ENCODE measurements at places on chromosomes 6 and 20.

DNA sequence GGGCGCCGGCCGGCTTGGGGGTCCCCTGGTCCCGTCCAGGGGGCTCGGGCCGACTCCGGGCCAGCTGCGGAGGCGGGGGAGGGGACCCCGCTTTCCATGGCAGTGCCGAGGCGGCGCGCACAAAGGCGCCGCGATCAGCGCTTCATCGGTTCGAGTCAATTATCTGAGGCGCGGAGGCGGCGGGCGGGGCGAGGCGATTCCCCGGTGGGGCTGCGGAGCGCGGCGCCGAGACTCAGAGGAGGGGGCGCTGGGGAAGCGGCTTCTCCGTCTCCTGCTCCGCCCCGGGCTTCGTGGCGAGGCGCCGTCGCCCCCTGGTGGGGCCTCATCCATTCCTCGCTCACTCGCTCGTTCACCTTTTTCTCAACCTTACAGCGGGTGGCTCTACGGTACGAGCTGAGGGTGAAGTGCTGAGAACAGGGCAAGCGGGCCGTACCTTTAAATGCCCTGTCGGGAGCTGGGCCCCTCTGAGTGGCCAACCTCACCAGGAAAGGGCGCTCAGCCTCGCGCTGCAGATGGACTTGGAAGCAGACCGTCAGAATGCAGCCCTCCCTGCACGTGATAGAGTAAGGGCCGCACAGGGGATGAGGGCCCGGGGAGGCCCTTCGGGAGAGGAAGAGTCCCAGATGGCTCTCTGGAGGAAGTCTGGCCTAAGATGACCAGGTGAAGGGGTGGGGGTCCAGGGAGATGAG is 39.9 kb downstream of the SLC52A3 start:
- peak; percentile 22 for DNase-seq

- no peak for DNase-seq
These were observed 394.5 kb upstream of the SLC35B3 start for GRCh38 chr6:8829796-8830195.

GRCh38 chr6:40719671-40720374 is 132.7 kb upstream of the LRFN2 start:
- peak; percentile 40 for DNase-seq

DNA sequence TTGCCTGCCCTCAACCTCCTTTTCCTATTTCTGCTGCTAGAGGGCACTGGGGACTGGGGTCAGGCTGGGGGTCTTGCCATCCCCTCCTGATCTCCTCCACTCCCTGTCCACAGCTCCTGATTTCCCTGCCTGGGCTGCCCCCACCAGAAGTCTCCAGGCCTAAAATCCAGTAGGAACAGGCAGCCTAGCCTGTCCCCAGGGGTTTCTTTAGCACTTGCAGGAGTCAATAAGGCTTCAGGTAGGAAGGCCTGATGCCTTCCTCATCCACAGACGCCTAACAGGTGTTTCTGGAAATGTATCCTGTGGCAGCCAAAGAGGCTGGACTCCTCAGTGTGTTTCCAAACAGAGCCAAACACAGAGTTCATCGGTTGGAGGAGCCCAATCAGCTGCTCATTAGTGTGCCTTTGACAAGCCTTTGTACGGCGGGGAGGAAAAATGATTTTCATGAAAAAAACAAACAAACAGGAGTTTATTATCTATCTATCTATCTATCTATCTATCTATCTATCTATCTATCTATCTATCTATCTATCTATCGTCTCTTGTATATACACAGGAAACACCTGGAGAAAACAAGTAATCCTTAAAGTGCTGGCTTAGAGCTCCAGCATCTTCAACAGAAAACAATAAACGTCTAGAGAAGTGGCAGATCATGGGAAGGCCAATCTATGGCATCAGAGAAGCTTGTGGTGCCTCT is 3.7 kb upstream of the RAET1E start:
- DNase-seq: no peak

GRCh38 chr20:63223121-63223825 is 7.3 kb upstream of the YTHDF1 start:
- DNase-seq: peak; percentile 38

DNA sequence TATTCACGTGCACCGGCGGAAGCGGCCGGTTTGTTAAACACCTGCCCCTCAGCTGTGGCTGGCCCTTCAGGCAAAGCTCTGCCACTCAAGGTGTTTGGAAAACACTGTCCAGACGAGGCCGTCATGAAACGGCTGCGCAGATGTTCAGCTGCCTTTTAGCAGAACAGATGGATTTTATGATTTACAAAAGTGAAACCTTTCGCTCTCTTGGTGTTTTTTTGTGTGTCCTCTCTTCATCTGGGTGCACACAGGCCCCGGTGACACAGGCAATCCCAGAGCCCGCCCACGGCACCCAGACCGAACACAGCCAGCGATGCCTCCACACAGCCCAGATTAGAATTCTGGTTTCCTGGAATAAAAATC is 397.0 kb downstream of the SMOC2 start:
- no peak for DNase-seq

DNA sequence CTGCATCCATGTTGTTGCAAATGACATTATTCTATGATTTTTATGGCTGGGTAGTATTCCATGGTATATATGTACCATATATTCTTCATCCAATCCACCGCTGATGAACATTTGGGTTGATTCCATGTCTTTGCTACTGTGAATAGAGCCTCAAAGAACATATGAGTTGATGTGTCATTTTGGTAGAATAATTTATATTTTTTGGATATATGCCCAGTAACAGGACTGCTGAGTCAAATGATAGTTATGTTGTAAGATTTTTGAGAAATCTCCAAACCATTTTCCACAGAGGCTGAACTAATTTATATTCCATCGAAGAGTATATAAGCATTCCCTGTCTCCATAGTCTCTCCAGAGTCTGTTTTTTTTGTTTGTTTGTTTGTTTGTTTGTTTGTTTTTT is 1373.5 kb downstream of the GRIK2 start:
- DNase-seq: peak; percentile 5

GRCh38 chr20:4089756-4090487 is 74.6 kb upstream of the RNF24 start:
- peak; percentile 67 for DNase-seq

DNA sequence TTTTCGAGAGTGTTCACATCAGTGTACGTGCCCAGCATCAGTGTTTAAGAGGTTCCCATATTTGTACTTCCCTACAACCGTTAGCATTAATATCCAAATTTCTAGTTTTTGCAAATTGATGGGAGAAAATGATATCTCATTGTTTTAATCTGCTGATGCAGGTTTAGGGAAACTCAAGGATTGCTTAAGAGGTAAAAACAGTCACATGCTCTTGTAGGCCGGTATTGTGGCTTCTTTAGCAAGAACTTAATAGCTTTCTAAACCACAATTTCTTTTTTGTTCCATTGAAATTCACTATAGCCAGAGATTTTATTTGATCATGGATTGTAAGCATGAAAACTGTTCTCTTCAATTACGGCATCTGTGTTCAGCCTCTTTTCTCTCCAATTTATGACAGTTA is 29.5 kb downstream of the BEND6 start:
- peak; percentile 50 for DNase-seq

GRCh38 chr6:33985313-33985751 is 160.6 kb downstream of the GRM4 start:
- DNase-seq: no peak

DNA sequence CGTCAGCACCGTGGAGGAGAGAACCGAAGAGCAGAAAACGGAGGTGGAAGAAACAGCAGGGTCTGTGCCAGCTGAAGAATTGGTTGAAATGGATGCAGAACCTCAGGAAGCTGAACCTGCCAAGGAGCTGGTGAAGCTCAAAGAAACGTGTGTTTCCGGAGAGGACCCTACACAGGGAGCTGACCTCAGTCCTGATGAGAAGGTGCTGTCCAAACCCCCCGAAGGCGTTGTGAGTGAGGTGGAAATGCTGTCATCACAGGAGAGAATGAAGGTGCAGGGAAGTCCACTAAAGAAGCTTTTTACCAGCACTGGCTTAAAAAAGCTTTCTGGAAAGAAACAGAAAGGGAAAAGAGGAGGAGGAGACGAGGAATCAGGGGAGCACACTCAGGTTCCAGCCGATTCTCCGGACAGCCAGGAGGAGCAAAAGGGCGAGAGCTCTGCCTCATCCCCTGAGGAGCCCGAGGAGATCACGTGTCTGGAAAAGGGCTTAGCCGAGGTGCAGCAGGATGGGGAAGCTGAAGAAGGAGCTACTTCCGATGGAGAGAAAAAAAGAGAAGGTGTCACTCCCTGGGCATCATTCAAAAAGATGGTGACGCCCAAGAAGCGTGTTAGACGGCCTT is 41.6 kb downstream of the ZBTB2 start:
- no peak for DNase-seq

GRCh38 chr6:154611847-154612246 is 101.4 kb upstream of the CNKSR3 start:
- DNase-seq: no peak

DNA sequence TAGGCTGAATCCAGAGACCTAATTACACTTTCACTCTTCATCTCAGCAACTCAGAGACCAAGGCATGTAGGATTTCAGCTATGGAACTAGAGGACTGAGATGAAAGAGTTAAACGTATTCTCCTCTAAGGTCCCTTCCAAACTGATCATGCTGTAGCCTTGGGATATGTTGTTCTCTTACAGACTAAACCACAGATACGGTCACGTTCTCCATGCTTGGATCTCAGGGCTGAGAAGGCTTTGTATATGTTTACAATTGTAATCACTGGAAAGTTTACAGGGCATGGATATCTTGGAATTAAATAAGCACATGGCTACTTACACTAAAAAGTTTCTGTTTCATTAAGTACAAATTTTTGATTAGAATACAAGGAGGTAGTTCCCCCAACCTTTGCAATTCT is 50.1 kb downstream of the PKIB start:
- no peak for DNase-seq

DNA sequence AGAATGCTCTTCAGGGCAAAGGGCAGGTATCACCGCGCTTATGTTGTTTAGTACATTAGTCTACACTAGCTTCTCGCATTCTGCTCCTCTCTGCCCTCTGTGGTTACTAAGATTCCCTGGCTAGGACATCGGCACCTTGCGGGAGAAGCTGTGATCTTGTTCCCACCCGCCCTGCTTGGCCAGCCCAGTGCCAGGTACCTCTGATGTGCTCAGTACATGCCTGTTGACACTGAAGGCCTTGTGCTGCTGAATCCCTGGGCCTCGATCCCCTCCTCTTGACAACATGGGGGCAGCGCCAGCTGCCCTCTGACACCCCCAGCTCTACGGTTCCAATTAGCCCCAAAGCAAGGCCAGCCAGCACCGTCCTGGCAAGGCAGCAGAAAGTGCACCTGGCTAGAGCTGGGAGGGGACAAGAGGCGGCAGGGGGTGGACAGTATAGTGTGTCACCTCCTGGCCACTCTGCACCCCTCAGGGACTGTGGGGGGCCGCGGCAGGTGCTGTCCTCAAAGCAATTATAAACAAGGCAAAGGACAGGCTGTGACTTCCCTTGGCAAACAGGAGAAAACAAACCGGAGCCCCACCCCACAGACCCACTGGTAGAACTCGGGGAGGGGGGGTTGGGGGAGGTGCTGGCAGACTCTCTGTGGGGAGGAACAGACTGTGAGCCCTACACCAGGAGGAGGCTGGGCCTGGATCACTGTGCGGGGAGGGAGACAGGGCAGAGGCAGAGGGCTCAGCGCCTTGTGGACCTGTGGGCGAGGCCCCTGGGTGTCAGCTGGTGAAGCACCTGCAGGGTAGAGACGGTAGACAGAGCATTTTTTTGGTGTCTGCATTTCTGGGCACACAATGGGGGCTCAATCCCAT is 7.1 kb downstream of the TFEB start:
- no peak for DNase-seq

DNA sequence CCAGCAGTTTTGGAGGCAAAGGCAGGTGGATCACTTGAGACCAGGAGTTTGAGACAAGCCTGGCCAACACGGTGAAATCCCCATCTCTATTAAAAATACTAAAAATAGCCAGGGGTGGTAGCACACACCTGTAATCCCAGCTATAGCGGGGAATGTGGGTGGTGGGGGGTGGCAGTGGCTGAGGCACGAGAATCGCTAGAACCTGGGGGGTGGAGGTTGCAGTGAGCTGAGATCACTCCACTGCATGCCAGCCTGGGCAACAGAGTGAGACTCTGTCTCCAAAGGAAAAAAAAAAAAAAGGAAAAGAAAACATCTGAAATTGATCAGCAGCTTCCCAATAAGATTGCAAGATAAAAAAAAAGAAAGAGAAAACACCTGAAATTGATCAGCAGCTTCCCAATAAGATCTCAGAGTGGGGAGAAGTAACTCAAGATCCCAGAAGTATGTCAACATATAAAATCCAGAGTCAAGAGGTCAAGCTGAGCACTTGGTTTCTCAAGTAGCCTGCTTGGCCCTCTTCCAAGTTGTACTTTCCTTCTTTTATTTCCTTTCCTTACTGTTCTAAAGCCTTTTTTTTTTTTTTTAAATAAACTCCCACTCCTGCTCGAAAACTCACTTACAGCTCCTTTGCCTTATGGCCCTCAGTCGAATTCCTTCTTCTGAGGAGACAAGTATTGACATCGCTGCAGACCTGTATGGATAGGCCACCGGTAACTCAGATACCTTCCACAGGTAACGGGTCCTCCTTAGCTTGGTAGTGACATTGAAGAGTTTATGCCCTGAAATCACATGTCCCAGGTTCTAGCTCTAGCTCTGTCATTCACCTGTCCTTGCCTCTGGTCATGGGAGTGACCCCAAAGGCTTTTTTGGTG is 368.5 kb upstream of the SYNCRIP start:
- DNase-seq: no peak

- peak; percentile 91 for DNase-seq
These were observed 31.8 kb downstream of the FITM2 start for GRCh38 chr20:44279228-44279627.

DNA sequence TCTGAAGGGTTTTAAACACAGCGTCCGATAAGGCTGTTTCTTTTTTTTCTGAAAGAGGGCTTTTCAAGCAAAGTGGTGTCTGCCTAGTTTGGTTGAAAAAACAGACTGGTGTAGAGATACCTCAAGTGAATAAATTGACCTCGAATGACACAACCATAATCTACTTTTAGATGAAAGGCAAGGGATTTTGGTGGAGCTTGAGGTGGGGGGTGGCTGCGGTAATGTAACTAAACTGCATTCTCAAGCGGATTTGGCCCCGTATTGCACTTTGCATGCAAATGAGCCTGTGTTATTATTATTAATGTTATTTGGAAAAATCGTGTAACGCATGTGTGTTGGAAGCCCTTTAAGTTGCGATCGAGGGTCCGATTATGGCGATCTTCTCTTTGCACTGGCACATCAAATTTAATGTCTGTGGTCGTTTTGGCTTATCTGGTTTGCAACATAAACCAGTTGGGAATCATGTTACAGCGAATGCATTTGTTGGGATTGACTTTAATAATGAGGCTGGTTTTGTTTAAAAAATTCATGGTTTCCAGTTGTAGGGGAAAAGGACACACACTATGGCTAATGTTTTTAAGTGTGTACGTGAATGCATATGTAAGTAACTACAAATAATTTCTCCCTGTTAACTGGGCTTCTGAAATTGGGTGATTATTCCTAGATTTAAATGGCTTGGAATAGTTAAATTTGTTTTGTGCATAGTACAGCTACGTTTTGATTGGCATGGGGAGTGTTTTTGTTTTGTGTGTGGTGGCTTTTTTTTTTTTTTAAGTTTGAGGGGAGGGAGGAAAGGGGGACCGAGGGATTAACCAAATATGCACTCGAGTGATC is 1.0 kb downstream of the JARID2 start:
- DNase-seq: no peak

All from fibroblast of mammary gland (primary cell).